ENCODE measurements at places on chromosomes 11 and 22.

- DNase-seq: no peak
Observed at GRCh38 chr11:46285173-46285572, 7.7 kb downstream of the CREB3L1 start.

- DNase-seq: no peak
Observed at GRCh38 chr11:26914968-26915367, 78.9 kb upstream of the FIBIN start.

- DNase-seq: no peak
Observed at GRCh38 chr11:44627911-44628729, 62.7 kb downstream of the CD82 start.

DNA sequence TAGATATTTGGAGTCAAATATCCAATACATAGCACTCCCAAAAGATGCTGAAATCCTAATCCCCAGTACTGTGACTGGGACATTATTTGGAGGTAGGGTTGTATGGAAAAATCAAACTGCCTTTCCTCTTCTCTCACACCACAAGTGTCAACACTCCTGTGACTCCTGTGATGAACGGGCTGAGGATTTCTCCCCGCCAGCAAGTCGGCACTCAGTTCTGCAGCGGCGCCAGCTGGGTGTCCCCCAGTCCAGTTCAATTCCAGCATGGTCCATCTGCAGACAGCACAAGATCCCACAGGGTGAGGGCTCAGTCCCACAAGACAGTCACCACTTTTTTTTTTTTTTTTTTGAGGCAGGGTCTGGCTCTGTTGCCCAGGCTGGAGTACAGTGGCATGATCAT, 4.3 kb upstream of the PARVB start:
- DNase-seq: no peak

DNA sequence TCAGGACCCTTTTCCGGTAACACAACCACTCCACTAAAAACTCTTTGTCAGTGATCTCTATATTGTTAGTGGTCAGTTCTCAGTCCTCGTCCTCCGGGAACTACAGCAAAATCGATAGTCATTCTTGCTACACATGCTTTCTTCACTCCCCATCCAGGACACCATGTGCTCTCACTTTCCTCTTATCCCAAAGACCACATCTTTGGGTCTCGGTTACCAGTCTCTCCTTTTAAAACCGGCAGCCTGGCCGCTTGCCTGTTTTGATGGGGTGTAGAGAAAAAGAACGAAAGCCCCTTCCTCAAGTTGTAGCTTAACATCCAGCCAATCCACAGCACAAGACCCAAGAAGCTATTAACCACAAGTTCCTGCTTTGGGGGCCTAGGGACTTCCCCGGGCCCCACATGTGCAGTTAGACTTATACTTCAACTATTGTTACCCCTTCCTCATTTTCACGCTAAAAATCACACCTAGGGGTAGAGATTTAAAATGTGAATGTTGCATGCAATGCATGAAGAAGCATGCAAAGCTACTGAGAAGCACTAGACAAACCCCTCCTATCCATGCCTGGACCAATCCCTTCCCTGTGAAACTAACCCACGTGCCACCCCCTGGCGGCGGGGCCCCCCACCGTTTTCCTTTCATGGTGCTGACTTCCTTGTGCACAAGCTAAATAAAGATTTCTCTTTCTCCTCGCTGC, 1.5 kb upstream of the TOLLIP start:
- DNase-seq: no peak

GRCh38 chr11:103622296-103622695, 414.1 kb upstream of the DDI1 start:
- no peak for DNase-seq

- no peak for DNase-seq
Observed at GRCh38 chr22:32574411-32574810, 99.8 kb downstream of the FBXO7 start.

GRCh38 chr22:30270832-30271231, 4.2 kb upstream of the OSM start:
- DNase-seq: no peak

DNA sequence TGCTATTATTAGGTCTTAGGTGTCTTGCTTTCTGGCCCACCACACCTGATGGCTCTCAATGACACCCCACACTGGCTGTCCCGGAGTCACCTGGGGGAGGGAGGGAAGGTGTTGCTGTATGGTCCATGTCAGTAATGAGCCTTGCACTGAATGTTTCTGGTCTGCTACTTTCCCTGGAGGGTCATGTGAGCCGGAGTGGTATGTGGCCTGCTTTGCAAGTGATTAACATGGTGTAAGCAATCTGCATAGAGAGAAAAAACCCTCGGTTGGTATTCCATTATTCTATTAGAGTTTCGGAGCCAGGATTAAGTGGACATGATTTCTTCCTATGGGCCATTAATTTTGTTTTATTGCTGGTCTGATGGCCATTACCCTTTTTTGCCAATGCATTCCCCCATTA, 63.9 kb downstream of the PKNOX2 start:
- no peak for DNase-seq

DNA sequence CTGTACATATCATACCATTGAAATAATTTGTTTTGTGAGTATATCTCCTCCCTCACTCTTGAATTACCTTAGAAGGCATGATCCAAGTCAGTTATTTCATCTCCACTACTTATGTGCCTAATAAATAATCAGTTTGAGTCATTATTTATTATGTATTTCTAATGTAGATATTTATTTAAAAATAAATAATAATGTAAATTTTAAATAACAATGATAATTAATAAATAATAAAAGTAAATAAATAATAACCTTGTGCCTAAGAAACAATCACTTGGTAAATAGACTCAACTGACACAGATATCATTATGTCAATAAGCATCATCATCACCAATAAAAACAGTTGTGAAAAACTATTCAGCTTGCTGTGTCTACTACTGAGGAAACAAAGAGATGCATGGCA, 213.8 kb downstream of the CNTN5 start:
- no peak for DNase-seq

DNA sequence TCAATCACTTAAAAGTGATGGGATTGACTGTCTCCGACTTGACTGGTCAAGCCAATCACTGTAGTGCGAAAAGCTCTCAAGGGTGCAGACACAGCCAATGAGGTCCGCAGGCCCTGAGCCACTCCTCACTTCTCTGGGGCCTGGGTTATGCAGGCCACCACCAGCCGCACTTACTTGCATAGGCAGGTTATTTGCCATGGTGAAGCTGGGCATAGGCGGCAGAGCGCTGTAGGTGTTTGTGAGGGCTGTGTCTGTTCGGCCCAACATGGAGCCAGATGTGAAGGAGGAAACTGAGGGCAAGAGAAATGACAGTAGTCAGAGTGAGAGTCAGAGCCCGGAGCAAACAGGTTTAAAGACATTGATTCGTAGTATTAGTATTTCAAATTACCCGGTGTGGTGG, 17.9 kb downstream of the PAX6 start:
- DNase-seq: no peak

- no peak for DNase-seq
Observed at GRCh38 chr11:29679996-29680395, 336.8 kb downstream of the KCNA4 start.

DNA sequence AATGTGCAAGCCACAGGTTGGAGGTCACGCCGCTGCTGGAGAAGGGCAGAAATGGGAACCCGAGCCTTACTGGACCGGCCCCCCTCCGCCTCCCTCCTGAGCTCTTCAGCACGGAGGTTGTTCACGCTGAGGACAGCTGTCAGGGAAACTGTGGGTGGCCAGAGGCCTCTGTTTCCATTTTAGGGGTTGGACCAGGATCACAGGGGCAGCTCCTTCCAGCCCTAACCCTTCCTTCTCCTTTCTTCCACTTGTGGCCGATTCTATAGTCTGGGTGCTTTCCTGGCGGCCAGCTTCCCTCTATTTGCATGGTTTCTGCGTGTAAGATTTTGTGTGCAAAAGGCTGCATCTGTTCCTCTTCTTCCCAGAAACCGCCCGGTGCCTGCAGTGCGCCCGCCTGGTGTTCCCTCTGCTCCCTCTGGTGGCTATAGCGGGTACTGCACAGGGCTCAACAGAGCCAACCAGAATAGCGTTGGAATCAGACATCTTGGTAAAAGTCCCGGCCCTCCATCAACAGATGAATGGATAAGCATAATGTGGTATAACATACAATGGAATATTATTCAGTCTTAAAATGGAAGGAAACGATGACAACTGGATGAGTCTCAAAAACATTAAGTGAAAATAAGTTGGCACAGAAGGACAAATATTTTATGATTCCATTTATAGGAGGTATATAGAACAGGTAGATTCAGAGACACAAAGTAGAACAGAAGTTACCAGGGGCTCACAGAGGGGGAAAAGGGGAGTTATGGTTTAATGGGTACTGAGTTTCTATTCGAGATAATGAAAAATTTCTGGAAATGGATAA, 8.4 kb upstream of the SLC22A8 start:
- DNase-seq: peak; percentile 20

DNA sequence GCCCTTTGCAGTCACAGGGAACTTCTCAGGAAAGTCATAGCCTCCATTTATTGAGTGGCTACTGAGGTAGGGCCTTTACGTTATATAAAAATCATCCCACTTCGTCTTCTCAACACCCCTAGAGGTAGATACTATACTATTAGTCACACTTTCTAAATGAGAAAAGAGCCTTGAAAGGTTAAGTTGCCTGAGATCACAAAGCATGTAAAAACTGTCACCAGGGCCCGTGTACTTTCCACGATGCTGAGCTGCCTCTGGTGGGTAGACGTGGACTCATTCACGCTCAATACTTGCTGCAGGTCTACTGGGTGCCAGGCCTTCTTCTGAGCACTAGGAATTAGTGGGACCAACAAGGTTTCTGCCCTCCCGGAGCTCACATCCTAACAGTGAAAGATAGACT, 16.3 kb downstream of the CHRDL2 start:
- DNase-seq: no peak

GRCh38 chr11:77799338-77799737, 21.2 kb downstream of the RSF1 start:
- no peak for DNase-seq

- DNase-seq: no peak
Observed at GRCh38 chr11:72556433-72556832, 117.8 kb downstream of the PDE2A start.

- no peak for DNase-seq
Observed at GRCh38 chr11:21810650-21811049, 382.2 kb upstream of the ANO5 start.

DNA sequence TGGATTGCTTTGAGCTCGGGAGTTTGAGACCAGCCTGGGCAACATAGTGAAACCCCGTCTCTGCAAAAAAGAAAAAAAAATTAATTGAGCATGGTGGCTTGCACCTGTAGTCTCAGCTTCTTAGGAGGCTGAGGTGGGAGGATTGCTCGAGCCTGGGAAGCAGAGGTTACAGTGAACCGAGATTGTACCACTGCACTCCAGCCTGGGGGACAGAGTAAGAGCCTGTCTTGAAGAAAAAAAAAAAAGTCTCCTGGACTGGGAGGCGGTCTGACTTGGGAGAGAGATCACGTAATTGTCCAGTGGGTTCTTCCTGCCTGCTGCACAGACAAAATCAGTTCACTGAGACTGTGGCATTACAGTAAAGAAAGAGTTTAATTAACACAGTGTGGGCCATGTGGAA, 3.1 kb upstream of the MTCH2 start:
- DNase-seq: no peak
